ENCODE measurements at places on chromosomes 4 and X.

GRCh38 chr4:47933840-47934239 lies 19.5 kb upstream of the NFXL1 start:
- DNase-seq = no peak

DNA sequence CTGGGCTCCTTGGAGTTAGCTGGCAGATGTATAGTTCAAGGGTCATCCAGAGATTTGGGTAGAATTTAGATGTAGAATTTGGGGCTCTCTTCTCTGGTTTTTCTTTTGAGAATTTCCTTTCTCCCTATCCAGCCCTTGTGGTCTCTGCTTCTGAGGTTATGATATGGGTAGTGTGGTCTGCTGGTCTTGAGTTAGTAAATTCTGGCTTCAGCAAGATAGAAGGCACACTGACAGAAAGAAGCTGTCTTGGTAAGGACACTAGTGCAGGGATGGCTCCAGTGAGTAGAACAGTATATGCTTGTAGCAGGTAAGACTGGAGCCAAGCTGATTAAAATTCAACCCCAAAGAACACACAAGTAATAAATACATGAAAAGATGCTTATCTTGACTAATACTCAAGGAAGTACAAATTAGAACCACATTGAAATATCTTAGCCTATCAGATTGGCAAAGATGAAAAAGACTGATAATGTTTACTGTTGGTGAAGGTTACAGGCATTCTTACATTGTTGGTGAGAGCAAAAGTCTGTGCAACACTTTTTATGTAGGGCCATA lies 2.1 kb upstream of the IL9R start:
- DNase-seq = no peak

- no peak for DNase-seq
Observed at GRCh38 chr4:91989914-91990313, 313.9 kb upstream of the GRID2 start.

GRCh38 chrX:84737471-84737871 lies 235.2 kb upstream of the HDX start:
- no peak for DNase-seq

DNA sequence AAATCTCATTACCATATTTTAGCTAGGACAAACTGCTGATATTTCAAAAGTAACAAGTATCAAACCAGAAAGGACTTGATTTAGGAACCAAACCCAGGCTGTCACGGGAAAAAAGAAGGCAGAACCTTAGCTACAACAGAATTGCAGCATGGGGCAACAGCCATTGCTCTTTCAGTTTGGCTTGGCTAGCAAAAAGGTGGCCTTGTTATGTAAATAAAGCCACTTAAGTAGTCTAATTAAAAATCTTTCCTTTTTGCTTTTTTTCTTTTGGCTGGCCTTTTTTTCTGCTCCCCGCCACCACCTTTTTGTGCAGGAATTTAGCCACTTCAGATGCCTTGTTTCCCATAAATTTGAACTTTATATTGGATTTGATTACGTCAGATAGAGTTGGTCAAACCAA lies 235.9 kb downstream of the CPXCR1 start:
- no peak for DNase-seq

DNA sequence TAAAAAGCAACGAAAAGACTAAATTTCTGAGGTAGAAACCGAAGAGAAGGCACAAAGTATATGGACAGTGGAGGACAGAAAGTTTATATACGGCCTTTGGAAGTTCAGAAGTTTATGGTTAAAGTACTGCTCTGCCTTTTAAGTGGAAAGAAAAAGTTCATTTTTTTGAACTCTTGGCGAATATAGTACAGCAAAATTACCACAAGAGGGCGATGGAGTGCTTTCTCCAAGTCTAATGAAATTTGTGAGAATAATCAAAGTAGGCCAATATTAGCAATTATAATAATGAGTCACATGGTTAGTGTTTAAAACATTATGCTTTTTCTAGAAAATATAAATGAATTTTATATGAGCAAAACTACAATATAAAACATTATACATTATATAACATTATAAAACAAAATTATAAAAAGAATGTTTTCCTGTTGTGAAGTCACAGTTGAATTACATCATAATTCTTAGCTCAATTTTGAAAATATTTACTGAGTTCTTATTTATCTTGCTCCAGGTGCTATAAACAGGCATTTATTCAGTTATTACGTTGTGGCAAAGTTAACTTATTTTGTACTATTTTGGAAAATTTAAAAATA lies 136.2 kb upstream of the BMPR1B start:
- DNase-seq = no peak

GRCh38 chr4:39466747-39467146 lies 7.9 kb downstream of the LIAS start:
- DNase-seq = no peak

DNA sequence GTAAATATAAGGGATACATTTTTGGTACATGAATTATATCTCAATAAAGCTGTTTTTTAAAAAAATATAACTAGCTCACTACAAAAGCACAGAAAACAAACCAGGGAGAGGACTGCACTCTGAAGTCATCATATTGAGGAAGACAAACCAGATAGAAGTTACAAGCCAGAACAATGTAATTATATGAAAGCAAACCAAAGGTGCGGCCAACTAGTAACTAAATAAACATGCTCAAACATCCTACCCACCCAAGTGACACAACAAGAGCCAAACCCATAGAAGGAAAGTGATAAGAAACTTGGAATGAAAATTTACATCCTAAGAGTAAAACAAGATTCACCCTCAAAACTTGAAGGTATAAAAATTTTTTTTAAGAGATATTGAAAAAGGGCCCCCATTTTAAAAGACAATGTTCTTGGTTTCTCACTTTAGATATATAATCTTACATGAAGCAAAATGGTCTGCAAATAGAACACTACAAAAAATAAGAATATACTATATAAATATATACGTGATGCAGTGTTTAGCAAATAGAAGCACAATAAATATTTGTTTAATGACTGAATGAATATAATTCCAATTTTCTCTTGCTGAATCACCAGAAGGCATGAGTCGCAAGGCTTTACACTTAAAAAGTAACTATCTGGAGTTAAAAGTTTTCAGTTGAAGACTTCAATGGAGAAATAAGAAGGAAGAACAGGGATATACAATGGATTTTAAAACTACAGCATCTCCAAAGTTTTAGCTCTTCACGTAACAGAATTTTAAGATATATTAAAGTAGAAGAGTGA lies 4.0 kb upstream of the SH3D19 start:
- DNase-seq = no peak

DNA sequence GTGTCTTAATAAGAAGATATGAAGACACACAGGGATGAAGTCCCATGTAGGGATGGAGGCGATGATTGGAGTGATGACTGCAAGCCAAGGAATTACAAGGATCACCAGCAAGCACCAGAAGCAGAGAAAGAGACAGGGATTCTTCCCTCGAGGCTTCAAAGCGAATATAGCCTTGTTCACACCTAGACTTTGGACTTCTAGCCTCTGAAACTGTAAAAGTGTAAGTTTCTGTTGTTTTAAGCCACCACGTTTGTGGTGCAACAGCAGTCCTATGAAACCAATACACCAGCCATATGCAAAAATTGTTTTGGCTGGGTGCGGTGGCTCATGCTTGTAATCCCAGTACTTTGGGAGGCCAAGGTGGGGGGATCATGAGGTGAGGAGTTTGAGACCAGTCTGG lies 9.8 kb upstream of the PDS5A start:
- DNase-seq = no peak

DNA sequence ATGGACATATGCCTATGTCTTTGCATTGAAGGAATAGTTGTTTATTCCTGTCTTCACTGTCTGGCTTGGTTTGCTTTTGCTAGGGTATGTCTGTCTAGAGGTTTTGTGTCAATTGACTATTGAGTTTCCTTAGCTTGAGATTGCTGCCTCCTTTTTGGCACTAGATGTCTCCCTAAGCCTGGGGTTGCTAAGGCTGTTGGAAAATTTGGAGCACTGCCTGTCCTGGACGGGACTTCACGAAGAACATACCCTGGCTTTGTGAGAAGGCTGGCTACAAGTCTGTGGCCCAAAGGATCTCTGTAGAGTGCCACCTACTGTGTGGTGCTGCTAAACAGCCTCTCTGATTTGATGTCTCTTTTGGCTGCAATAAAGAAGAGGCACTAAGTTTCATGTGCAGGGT lies 183.8 kb upstream of the NUDT10 start:
- no peak for DNase-seq
